ENCODE measurements at places on chromosomes 2 and 18. TPM values are rescaled to one million over a fixed set of nuclear protein-coding genes. Genes with fewer than 3 reads are reported as not detected.

DNA sequence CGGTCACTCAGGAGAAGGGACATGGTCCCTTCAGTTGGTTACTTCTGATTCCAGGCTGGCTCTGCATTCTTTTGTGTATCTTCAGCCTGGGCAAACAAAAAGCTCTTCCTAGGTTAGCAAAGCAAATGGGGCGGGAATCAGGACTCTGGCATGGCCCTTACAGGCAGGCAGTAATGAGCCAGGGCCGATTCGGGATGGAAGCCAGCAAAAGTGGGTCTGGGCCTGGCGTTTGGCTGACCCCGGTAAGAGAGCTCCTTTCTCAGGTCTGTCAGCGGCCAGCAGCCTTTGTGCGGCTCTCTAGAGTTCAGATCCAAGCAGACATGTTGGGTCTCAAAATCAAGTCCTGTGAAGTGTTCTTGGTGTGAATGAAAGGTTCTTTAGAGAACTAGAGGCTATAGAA, 81.5 kb upstream of the EML6 start:
- no peak overlapping the region for H3K27ac ChIP-seq
- H3K36me3 ChIP-seq: peaks cover 15% of the 10 kb centered on the region
- no peaks in the 10 kb centered on the region for H3K27me3 ChIP-seq
- no peaks in the 10 kb centered on the region for H3K4me1 ChIP-seq
- no peak for DNase-seq

The LINC00305 gene
- total RNA-seq: not detected

- DNase-seq: no peak
- H3K27me3 ChIP-seq: no peaks in the 10 kb centered on the region
- H3K36me3 ChIP-seq: no peaks in the 10 kb centered on the region
- H3K4me3 ChIP-seq: no peak overlapping the region
Measured at GRCh38 chr2:239762106-239762505, 263.0 kb downstream of the NDUFA10 start.

- peak overlapping the region; percentile 92 for H3K27ac ChIP-seq
- peaks cover 14% of the 10 kb centered on the region for H3K4me1 ChIP-seq
- DNase-seq: peak; percentile 91
- H3K36me3 ChIP-seq: no peaks in the 10 kb centered on the region
- H3K27me3 ChIP-seq: peaks cover 10% of the 10 kb centered on the region
Measured at GRCh38 chr2:216636551-216637450, 3.6 kb downstream of the IGFBP2 start.

GRCh38 chr18:1304392-1304992, 399.8 kb downstream of the ADCYAP1 start:
- DNase-seq: no peak
- no peaks in the 10 kb centered on the region for H3K4me1 ChIP-seq
- no peak overlapping the region for H3K27ac ChIP-seq
- H3K4me3 ChIP-seq: no peak overlapping the region
- H3K36me3 ChIP-seq: no peaks in the 10 kb centered on the region
- H3K27me3 ChIP-seq: no peaks in the 10 kb centered on the region

GRCh38 chr2:177537636-177538035, 145.1 kb downstream of the AGPS start:
- no peaks in the 10 kb centered on the region for H3K36me3 ChIP-seq
- peaks cover 6% of the 10 kb centered on the region for H3K4me1 ChIP-seq
- H3K27ac ChIP-seq: no peak overlapping the region
- no peak for DNase-seq

DNA sequence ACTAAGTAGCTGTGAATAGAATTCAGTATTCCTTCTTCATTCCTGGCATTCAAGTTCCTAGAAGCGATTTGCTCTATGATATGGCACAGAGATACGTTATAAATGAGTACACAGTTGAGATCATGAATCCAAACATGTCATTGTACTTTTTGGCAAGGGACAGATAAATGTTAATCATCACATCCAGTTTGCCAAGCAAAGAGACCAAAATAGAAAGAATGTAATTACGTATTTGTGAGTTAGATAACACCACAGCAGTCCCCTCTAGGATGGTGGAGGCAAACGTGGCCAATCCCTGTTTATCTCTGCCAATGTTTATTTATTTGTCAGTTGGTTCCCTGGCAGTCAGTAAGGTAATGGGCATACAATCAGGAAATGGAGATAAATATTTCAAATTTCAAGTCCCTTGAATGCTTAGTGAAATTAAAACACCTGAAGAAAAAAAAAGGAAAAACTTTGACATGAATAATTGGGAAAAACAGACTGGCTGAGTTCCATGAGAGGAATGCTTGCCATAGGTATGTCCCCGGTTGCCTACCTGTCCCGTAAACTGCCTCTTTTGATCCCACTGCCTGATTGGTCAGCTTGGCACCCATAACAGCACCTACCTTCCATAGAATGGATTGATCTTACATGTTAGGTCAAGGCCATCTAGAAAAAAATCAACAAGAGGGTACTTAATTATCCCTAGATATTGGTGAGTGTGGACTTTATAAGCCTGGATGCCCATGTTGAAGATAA, 451.1 kb upstream of the NETO1 start:
- H3K36me3 ChIP-seq: no peaks in the 10 kb centered on the region
- no peaks in the 10 kb centered on the region for H3K27me3 ChIP-seq
- DNase-seq: no peak

DNA sequence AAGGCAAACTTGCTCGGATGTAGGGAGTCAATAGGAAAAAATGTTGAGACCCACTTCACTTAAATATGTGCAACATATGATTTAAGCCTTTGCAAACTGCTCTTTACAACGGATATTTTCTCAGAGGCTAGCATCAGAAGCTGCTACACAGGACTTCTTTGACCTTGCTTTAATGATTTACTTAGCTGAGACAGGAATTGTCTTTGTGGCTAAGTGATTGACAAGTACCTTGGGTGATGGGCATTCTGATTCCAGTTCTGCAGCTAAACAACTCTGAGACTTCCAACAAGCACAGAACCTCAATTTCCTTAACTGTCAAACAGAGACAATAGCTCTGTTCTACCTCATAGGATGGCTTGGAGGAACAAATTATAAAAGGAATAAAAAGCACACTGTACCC, 150.2 kb downstream of the NCKAP5 start:
- no peak overlapping the region for H3K4me3 ChIP-seq
- DNase-seq: no peak
- peak overlapping the region; percentile 6 for H3K27ac ChIP-seq
- peaks cover 54% of the 10 kb centered on the region for H3K4me1 ChIP-seq
- no peaks in the 10 kb centered on the region for H3K36me3 ChIP-seq

GRCh38 chr18:24176727-24177416, 38.0 kb downstream of the CABYR start:
- H3K4me1 ChIP-seq: peaks cover 5% of the 10 kb centered on the region
- H3K4me3 ChIP-seq: no peak overlapping the region
- H3K27ac ChIP-seq: peak overlapping the region; percentile 13
- DNase-seq: peak; percentile 86
- no peaks in the 10 kb centered on the region for H3K27me3 ChIP-seq
- H3K36me3 ChIP-seq: no peaks in the 10 kb centered on the region

DNA sequence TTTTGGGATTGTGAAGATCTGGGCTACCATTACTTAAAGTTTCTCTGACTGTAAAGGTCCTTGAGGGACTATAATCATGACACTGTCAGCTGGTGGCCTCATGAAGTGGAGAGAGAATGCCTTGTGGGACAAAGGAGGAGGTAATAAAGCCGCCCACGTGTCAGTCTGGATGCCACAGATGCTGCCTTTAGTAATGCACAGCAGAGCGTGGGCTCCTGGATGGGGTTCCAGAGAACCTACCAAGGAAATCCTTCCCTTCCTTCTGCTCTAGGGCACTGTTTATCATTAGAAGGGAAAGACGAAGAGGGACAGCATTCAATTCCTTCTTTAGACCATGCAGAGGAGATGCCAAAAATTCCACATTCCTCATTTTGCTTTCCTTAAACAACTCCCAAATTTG, 63.5 kb downstream of the COL5A2 start:
- H3K4me1 ChIP-seq: no peaks in the 10 kb centered on the region
- H3K36me3 ChIP-seq: no peaks in the 10 kb centered on the region
- no peak overlapping the region for H3K4me3 ChIP-seq

The FASTKD2 gene
- 39.0 TPM for total RNA-seq
